ENCODE measurements at places on chromosomes 4 and X.

DNA sequence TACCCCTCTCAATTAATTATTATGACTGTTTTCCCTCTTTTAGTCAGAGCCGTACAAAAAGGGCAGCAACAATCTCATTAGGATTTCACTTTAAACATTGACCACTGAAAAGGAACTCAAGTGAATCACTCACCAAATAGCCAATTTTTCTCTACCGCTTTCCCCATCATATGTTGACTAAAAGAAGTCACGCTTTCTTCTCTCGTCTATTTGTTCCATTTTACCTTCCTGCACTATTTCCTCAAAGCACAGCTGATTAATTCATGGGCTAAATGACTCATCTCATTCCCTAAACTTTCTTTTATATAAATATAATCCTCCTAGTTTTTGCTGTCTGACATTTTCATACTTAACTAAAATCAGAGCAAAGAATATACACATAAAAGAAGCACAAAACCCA is 8.2 kb downstream of the MID1 start:
- no peak for DNase-seq

- no peak for DNase-seq
These were observed 27.9 kb upstream of the MSMO1 start for GRCh38 chr4:165299399-165300060.

DNA sequence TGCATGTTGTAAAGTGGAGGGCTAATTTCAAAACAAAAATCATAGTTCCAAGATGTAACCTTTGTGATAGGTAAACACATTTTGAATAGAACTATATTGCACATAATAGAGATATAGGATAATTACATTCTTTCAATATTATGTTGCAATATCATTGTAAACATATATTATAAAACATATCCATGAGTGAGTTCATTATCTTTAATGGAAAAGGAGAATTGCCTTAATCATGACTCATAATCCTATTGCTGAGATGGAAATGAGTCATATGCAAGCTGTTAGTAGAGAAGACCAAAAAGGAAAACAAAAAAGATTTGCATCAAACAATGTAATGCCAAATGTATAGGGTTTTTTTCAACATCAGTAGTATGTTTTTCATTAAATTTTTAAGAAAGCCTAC is 73.7 kb upstream of the WDR44 start:
- DNase-seq = no peak

DNA sequence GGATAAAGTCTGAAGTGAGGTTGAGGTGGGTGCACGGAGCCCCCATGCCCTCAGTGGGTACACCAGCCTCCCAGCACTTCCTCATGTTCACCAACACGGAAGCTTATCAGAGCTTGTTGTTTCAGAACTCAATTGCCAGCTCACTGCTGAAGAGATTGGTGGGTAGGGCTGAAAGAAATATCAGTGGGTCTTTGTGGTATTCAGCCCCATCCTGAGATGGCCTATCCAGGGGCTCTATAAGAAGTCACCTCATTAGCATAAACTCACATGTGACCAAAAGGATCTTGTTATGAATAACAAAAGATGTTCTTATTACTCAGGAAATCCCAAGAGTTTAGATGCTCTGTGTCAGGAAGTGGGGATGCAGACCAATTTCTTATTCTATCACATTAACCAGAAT is 177.3 kb downstream of the ARHGAP10 start:
- no peak for DNase-seq

DNA sequence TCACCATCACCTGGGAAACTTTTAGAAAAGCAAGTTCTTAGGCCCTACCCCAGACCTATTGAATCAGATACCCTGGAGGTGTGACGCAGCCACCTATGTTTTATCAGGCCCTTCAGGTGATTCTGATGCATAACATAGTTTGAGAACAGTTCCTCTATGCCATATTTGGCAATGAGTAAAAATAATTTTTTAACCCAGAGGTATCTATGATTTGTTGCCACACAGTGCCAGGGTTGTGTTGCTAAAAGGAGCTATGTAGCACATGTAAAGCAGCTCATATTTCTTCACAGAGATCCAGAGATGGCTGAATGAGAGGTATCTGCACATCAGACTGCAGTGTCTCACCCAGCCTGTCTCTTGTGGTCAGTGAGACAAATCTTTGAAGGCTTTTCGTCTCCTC is 85.3 kb downstream of the PTPN13 start:
- DNase-seq = no peak

- no peak for DNase-seq
These were observed 36.3 kb upstream of the TENM3 start for GRCh38 chr4:182206916-182207315.

DNA sequence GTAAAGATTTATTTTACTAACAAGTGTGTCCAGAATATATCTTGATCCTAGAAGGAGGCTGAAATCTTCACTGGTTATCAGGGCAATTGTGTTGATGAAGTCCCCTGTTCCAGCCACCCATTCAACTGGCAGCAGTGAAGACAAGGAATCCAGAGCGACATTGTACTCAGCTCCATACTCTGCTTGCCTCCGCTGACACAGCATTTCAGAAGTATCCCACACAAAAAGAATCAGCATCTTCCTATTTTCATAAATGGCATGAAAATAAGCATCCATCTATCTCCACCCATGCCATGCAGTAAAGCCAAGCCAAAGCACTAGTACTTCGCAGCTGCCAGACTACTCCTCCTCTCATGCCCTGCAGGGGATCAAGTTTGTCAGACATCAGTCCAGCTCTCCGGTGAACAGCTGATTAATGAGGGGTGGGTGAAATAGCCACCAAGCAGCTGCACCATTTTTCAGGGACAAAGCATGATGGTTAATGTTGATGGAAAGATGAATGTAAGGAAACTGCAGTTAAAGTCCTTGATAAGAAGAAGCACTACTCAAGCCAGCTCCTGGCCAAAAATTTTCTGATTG is 54.0 kb downstream of the COL25A1 start:
- no peak for DNase-seq

GRCh38 chr4:13171292-13172057 is 312.7 kb downstream of the RAB28 start:
- DNase-seq = no peak

- DNase-seq = no peak
These were observed 74.4 kb upstream of the ACSL1 start for GRCh38 chr4:184900184-184900583.

- no peak for DNase-seq
These were observed 99.9 kb upstream of the RAPGEF2 start for GRCh38 chr4:159002950-159003349.

- no peak for DNase-seq
These were observed 120.0 kb downstream of the LUZP4 start for GRCh38 chrX:115409551-115409950.

DNA sequence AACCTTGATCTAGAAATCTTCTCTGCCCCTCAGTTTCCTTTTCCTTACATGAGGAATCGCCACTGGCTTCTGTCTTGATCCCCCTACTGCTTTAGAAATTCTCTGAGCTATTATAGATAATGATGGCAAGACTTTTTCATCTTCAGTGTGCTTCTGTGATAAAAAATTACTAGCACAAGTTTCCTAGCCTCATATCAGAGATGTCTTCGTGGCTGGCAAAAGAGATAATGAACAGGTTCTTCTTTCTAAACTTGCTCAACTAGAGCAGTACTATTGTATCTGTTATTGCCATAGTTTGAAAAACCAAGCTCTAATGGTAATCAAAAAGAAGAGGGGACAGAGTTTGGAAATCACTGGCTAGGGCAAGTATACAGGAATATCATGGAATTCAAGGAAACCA is 4.1 kb upstream of the PDGFC start:
- no peak for DNase-seq

DNA sequence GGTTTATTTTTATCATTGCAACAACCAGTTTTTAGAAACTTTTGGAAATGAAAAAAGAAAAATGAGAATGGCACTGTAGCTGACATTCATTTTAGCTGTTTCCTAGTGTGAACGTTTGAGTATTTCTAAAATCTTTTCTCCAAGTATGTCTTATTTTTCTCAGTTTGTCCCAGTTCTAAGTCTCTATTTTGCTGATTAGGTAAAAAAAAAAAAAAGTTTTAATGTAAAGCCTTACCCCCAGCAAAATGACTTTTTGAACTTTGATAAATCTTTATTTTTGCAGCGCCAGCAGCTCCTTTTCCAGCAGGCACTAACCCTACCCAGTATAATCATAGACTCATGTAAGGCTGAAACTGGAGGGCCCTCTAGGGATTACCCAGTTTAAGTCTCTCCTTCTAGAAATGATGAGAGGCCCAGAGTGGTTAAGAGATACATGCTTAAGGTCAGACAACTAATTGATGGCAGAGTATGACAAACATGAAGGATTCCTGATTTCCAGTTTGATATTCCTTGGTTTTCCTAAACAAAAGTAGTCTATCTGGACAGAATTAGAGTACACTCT is 84.3 kb upstream of the SLC4A4 start:
- DNase-seq = no peak

GRCh38 chrX:29215251-29215650 is 628.0 kb downstream of the IL1RAPL1 start:
- no peak for DNase-seq

GRCh38 chr4:185040523-185040922 is 22.2 kb downstream of the HELT start:
- no peak for DNase-seq

- DNase-seq = no peak
These were observed 266.2 kb upstream of the CASK start for GRCh38 chrX:42189576-42189975.

- no peak for DNase-seq
These were observed 91.5 kb downstream of the COX18 start for GRCh38 chr4:72977936-72978485.

- no peak for DNase-seq
These were observed 134.0 kb downstream of the ARHGAP10 start for GRCh38 chr4:147865926-147866325.

DNA sequence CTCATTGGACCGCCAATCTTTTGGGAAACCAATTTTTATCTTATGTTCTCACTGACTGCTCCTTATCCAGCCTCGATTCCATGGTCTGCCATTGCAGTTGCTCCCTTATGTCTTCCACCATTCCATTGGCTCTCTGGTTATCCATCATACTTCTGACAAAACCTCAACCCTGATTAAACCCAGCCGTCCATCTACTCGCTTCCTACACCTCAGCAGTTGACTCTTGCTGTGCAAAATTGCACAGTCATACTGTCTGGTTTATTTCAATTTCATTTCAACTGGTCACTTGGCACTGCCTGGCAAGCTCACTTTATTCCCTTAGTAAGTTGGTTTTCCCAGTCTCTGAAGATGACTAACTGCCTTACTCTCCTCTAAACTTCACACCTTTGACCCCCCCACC is 26.2 kb downstream of the ARL9 start:
- no peak for DNase-seq

DNA sequence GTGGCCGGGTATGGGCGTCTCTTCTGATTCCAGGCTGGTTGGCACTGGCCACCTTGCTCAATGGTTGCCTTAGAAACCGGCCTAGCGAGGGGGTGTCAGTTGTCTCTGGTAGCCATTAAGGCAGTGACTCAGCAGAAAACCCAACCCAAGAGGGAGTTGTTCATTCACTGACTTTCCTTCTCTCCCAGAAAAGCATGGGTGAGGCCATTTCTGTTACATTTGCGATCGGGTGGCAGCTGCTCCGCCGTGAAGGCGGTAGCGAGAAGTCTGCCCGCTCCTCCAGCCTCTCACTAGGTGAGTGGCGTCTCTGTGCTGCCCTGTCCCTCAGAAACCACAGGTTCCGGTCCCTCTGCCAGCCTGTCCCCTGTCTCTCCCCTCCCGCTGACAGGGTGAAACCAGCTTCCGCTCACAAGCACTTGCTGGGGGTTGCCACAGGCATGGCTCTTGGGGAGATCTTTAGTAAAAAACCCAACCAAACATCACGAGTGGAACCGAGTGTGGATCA is 17.4 kb downstream of the IRAK1 start:
- DNase-seq = no peak

GRCh38 chr4:73450398-73451004 is 14.5 kb downstream of the AFP start:
- DNase-seq = no peak

DNA sequence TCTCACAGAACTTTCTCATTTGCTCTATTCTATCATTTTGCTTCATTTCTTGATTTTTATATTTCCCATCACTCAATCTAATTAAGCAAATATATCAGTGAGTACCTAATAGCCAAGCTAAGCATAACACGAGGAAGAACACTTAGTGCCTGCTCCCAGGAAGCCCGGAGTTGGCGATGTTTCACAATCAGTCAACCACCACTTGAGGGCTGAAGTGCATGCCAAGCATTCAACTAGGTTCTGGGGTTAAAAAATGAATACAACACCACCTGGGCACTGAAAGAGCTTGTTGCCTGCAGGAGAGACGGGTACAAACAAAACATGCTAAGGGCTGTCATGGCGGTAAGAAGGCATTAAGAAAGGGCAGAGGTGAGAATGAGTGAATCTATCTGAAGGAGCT is 47.5 kb downstream of the UCHL1 start:
- DNase-seq = no peak

DNA sequence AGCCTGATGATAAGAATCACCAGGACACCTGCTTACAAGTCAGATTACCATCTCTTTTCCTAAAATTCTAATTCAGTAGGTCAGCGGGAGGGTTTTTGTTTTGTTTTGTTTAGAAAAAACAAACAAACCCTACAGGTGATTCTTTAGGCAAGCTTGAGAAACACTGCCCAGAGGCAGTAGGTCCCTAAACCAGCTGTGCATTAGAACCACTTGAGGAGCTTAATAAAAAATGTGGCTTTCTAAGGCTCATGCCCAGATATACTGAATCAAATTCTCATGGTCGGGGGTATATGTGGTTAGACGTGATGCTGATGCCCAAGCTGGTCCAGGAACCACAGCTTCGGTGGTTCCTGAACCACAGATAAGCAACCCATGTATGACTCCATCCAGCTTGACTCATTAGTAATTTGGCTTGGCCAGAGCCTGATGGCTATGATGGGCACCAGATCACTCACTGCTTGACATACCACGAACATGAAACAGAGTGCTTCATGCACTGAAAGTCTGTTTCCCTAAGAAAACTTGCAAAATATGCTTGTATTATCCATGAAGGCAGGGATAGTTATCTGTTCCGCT is 338.1 kb upstream of the F9 start:
- no peak for DNase-seq

Measured in posterior cingulate gyrus (tissue), 11 donors.